Right lobe of liver (tissue), 6 donors: ENCODE measurements at places on chromosomes 5 and 9. TPM values are rescaled to one million over a fixed set of nuclear protein-coding genes. Genes with fewer than 3 reads are reported as not detected.
A peak's percentile ranks its signal among the peaks of the same experiment; 100 is the strongest.

DNA sequence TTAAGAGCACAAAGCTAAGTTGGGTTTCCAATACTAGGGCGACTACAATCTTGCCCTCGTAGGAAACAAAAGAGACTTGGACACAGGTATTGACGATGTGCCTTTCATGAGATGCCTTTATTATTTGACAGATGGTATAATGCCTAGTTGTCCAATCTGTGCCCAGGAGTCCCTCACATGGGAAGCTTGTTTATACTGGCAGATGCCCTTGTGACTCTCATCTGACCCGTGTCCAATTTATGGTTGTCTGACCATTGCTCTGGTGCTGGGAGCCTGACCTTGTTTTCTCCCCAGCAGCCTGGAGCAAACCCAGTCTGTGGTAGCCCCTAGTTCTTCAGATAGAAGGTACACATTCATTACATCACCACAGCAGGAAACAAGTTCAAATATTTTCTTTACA, 511.7 kb downstream of the AGTPBP1 start:
- no peak overlapping the region for H3K27ac ChIP-seq
- H3K36me3 ChIP-seq: no peaks in the 10 kb centered on the region
- H3K4me1 ChIP-seq: no peaks in the 10 kb centered on the region
- no peak for DNase-seq
- no peaks in the 10 kb centered on the region for H3K27me3 ChIP-seq

GRCh38 chr9:96419691-96419969, 1.5 kb upstream of the ZNF367 start:
- H3K4me3 ChIP-seq: peak overlapping the region; percentile 64
- H3K36me3 ChIP-seq: no peaks in the 10 kb centered on the region
- H3K27ac ChIP-seq: peak overlapping the region; percentile 88
- no peaks in the 10 kb centered on the region for H3K27me3 ChIP-seq
- no peak for DNase-seq

GRCh38 chr9:74322661-74323314, 174.3 kb upstream of the RORB start:
- no peak overlapping the region for H3K27ac ChIP-seq
- H3K36me3 ChIP-seq: no peaks in the 10 kb centered on the region
- H3K4me1 ChIP-seq: no peaks in the 10 kb centered on the region

Gene RNF44
- total RNA-seq: 11.9 TPM

Gene PCDHGA5
- 1.2 TPM for total RNA-seq

Gene SHOC1
- total RNA-seq: not detected

GRCh38 chr5:86862093-86862492, 244.4 kb downstream of the COX7C start:
- DNase-seq: no peak
- no peaks in the 10 kb centered on the region for H3K4me1 ChIP-seq
- H3K27me3 ChIP-seq: no peaks in the 10 kb centered on the region

DNA sequence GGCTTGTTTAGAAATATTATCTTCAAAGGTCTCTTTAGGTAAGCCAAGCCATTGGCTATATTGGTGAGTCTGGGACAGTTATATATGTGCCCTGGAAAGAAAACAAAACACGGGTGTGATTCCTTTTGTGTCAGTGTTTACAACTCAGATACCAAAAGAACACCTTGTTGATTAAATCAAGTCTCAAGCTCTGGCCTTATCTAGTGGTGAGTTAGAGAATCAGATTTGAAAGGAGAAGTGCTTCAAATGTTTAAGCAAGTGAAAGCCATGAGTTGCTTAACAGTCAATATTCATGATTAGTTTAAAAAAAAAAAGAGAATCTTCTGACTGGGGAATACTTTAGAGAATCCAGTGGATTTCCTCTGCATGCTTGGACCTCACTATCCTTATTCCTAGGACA, 68.3 kb downstream of the IQGAP2 start:
- no peak for DNase-seq
- H3K27ac ChIP-seq: peak overlapping the region; percentile 66
- no peaks in the 10 kb centered on the region for H3K36me3 ChIP-seq
- H3K4me1 ChIP-seq: no peaks in the 10 kb centered on the region

Gene IFNA13
- total RNA-seq: not detected

- H3K27me3 ChIP-seq: no peaks in the 10 kb centered on the region
- no peaks in the 10 kb centered on the region for H3K36me3 ChIP-seq
- DNase-seq: no peak
Observed at GRCh38 chr5:167576126-167576525, 715.3 kb upstream of the WWC1 start.

Gene PCDHGA1
- total RNA-seq: 0.18 TPM

Gene CDH9
- not detected for total RNA-seq

Gene LCNL1
- not detected for total RNA-seq

GRCh38 chr5:99922386-99922785, 612.8 kb upstream of the FAM174A start:
- H3K4me3 ChIP-seq: no peak overlapping the region
- no peaks in the 10 kb centered on the region for H3K36me3 ChIP-seq
- no peaks in the 10 kb centered on the region for H3K27me3 ChIP-seq
- no peak overlapping the region for H3K27ac ChIP-seq

DNA sequence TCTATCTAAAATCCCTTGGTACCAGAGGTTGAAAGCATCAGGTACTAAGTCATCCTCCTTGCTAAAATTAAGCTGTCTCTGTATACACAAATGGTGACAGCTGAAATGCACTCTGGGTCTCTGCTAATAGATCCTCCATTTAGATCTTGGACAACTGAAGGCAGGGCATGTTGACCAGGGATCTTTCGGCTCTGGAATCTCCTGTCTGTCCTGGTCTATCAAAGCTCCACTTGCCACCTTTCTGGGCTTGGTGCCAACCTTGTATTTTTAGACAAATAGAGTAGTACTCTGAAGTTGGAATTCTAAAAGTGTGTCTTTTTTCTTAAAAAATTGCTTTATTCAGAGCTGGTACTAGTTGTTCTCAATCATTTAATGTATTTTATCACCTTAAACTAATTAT, 135.2 kb upstream of the HMHB1 start:
- H3K27ac ChIP-seq: no peak overlapping the region
- DNase-seq: peak; percentile 29
- no peak overlapping the region for H3K4me3 ChIP-seq
- H3K27me3 ChIP-seq: no peaks in the 10 kb centered on the region

DNA sequence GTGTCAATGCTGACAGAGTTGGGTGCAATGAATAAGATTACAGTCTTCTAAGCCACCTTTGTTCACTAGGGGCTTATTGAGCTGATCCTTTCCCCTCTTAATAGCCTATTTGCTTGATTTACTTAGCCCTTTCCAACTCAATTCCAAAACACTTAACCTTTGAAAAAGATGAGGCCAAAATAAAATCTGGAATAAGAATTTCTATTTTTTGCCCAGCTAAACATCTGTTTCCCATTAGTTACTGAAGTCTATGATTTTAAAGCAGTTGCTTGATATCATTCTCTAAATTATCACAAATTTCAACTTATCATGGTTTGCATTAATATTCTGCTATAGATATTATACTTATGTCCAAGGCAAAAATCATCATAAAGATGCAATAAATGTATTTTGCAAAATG, 1272.0 kb upstream of the ACO1 start:
- H3K4me1 ChIP-seq: no peaks in the 10 kb centered on the region
- H3K36me3 ChIP-seq: no peaks in the 10 kb centered on the region
- H3K27ac ChIP-seq: no peak overlapping the region
- H3K4me3 ChIP-seq: no peak overlapping the region
- H3K27me3 ChIP-seq: no peaks in the 10 kb centered on the region
- DNase-seq: no peak

DNA sequence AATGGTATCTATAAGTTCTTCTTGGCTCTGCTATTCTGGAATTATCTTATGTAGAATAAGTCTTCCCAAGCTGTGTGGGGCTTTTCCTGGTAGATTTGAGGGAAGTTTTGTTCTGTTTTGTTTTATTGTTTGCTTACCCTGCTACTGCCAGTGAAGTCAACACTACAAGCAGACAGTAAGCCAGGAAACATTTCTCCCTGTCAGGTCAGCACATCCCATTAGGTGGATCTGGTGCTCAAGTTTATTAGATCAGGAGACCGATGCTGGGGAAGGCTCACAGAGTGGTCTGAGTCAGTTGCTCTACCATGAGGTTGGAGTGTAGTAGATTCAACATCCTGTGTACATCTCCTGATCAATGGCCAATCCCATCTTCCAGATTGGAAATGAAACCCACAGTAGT, 79.1 kb downstream of the ADRB2 start:
- no peak overlapping the region for H3K4me3 ChIP-seq
- peak overlapping the region; percentile 64 for H3K27ac ChIP-seq
- no peaks in the 10 kb centered on the region for H3K27me3 ChIP-seq
- H3K36me3 ChIP-seq: no peaks in the 10 kb centered on the region
- DNase-seq: no peak

Gene HSD17B3
- total RNA-seq: 2.6 TPM

- peaks cover 8% of the 10 kb centered on the region for H3K36me3 ChIP-seq
- H3K27ac ChIP-seq: no peak overlapping the region
- no peak overlapping the region for H3K4me3 ChIP-seq
Observed at GRCh38 chr9:127942216-127943010, 4.8 kb upstream of the DPM2 start.

GRCh38 chr9:116288658-116289057, 135.1 kb downstream of the PAPPA start:
- no peak overlapping the region for H3K27ac ChIP-seq
- DNase-seq: no peak
- no peaks in the 10 kb centered on the region for H3K36me3 ChIP-seq
- no peak overlapping the region for H3K4me3 ChIP-seq
- no peaks in the 10 kb centered on the region for H3K27me3 ChIP-seq

DNA sequence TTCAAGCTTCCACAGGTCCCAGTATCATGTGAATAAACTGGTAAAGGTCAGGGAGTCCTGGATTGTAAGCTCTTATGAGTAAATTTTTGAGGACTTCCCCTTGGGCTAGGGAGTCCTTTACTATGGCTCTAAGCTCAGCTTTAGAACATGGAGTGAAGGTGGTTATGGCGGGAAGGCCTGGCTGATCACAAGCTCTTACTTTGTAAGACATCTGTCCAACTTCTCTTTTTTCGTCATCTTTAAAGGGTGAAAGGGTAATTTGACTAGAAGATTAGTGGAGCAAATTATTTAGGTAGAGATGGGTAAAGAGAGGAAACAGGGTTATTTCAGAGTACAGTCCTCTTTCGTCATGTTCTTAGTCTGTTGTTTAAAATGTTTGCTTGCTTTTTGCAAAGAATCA, 155.4 kb downstream of the AOPEP start:
- no peak overlapping the region for H3K27ac ChIP-seq
- H3K36me3 ChIP-seq: no peaks in the 10 kb centered on the region
- H3K27me3 ChIP-seq: no peaks in the 10 kb centered on the region
- DNase-seq: no peak
- peaks cover 11% of the 10 kb centered on the region for H3K4me1 ChIP-seq

DNA sequence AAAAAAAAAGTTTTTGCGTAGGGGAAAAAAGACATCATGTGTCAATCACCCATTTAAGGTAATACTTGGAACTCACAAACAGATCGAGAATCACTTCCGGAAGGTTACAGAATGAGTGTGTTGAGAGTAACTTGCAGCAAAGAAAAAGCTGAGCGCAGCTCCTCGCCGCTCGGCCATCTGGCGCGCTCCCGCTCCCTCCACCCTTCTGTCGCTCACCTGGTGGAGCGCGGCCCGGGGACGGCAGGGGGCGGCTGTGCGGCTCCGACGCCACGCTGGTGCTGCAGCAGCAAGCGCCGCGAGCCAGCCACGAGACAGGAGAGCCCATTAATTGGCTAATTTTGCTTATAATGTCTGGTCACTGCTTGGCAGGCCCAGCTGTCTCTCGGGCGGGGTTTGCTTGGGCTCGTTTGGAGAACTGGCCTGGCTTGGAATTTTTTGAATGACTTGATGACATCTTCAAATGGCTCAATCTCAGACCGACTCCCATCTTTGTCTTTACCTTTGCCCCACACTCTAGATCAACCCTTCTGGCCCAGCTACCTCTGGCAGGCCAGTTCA, 601.8 kb downstream of the CCDC171 start:
- H3K4me1 ChIP-seq: peaks cover 4% of the 10 kb centered on the region
- no peaks in the 10 kb centered on the region for H3K36me3 ChIP-seq
- H3K27me3 ChIP-seq: no peaks in the 10 kb centered on the region

Gene DHX29
- 13.5 TPM for total RNA-seq

GRCh38 chr5:43314724-43315123, 1.5 kb upstream of the HMGCS1 start:
- H3K4me3 ChIP-seq: no peak overlapping the region
- no peaks in the 10 kb centered on the region for H3K36me3 ChIP-seq
- DNase-seq: no peak
- H3K27ac ChIP-seq: peak overlapping the region; percentile 79
- no peaks in the 10 kb centered on the region for H3K27me3 ChIP-seq
- peaks cover 30% of the 10 kb centered on the region for H3K4me1 ChIP-seq

Gene RGS14
- total RNA-seq: 43.1 TPM

- DNase-seq: no peak
- H3K36me3 ChIP-seq: no peaks in the 10 kb centered on the region
- H3K4me3 ChIP-seq: no peak within 1 kb of the TSS
- H3K27me3 ChIP-seq: no peaks in the 10 kb centered on the region
Observed at GRCh38 chr5:27038476-27038875, at the start of gene CDH9. Gene CDH9 (minus strand): TSS chr5:27038586. CDS start chr5:26988333, 50,253 bp downstream.

- H3K36me3 ChIP-seq: peaks cover 6% of the 10 kb centered on the region
- H3K4me1 ChIP-seq: peaks cover 13% of the 10 kb centered on the region
- H3K4me3 ChIP-seq: no peak overlapping the region
- H3K27me3 ChIP-seq: no peaks in the 10 kb centered on the region
Observed at GRCh38 chr5:141521244-141521781, 32.4 kb downstream of the PCDHGC5 start.

DNA sequence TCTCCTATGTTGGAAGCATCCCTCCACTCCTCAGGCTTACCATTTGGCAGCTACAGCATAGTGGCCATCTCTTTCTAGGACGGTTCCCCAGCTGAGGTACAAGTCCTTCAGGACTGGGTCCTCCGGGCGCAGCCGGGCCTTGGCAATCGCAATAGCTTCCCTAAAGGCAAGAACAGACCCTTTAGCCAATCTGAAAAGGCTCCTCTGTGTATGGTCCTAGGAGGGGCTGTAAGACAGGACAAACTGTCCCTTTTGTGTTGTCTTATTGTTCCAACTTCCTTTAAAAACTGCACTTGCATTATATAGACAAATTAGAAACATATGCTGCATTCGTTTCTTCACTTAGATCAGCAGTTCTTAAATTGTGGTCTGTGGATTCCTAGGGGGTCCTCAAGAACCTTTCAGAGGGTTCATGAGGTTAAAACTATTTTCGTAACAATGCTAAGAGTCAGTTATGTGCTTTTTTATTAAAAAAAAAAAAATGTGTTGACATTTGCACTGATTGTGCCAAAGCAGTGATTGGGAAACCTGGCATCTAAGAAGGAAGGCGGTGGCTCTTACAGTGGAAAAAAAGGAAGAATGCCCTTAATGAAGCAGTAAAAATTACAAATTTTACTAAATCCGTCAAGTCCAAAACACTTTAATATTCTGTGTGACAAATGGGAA, 38.7 kb downstream of the GEMIN5 start:
- H3K36me3 ChIP-seq: peaks cover 63% of the 10 kb centered on the region
- no peaks in the 10 kb centered on the region for H3K4me1 ChIP-seq
- DNase-seq: no peak
- H3K27me3 ChIP-seq: no peaks in the 10 kb centered on the region
- H3K4me3 ChIP-seq: no peak overlapping the region
- no peak overlapping the region for H3K27ac ChIP-seq
